ENCODE measurements at places on chromosomes 16 and 17.

GRCh38 chr17:2435181-2435741, 34.4 kb upstream of the MNT start:
- no peak for DNase-seq

DNA sequence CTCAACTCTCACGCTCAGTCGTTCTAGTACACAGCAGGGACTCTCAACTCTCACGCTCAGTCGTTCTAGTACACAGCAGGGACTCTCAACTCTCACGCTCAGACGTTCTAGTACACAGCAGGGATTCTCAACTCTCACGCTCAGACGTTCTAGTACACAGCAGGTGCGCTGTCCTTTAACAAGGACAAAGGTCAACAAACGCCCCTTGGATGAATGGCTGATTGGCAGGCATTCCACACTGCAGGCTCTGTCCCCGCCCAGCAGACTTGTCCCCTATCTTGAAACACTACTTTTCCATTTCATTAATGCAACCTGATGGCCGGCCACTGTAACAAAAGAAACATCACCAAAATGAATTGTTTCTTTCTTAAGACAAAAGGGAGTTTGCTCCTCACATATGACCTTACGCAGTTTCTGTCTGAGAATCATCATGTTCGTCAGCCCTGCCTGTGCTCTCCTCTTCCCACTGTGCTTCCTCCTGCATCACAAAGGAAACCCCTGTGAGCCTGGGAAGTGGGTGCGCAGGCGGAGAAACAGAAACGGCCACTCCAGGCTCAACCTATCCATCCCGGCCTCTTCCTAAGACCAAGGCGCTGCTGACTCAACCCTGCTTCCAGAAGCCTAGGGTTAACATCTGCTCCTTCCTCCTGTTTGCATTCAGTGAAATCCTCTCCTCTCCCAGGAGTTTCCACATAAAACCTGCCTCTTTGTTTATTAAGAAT, 59.8 kb downstream of the ANKRD11 start:
- DNase-seq, result no peak

DNA sequence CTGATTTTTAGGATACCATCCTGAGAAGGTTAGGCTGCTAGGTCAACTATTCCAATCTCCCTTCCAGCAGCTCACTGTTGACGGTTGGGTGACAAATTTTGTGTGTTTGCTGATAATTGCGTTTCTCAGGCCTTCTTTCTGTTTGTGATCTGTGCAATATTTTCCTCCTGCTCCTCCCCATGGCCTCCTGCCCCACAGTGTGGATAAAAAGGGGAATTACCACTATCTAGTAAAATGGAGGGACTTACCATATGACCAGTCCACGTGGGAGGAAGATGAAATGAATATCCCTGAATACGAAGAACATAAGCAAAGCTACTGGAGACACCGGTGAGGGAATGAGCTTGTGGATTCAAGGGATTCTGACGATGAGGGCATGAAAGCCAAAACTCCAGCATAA, 9.2 kb downstream of the CHD3 start:
- DNase-seq, result no peak

GRCh38 chr17:14622615-14623101, 321.8 kb downstream of the HS3ST3B1 start:
- DNase-seq, result no peak

DNA sequence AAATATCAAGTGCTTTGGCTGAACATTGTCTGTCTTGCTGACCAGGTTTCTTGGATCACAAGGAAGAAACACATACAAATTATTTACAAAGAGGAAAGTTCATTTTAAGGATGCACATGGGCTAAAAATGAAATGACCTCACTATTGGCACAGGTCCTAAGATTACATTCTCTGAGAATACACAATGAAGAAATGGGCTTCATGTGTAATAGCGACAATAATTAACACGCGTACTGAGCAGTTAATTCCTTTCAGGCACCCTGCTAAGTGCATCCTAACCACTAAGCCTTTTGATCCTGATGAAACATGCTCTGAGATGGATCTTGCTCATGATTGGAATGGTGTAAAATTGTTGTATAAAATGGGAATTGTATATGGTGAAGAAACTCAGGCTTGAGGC, 429.0 kb downstream of the HS3ST4 start:
- no peak for DNase-seq

DNA sequence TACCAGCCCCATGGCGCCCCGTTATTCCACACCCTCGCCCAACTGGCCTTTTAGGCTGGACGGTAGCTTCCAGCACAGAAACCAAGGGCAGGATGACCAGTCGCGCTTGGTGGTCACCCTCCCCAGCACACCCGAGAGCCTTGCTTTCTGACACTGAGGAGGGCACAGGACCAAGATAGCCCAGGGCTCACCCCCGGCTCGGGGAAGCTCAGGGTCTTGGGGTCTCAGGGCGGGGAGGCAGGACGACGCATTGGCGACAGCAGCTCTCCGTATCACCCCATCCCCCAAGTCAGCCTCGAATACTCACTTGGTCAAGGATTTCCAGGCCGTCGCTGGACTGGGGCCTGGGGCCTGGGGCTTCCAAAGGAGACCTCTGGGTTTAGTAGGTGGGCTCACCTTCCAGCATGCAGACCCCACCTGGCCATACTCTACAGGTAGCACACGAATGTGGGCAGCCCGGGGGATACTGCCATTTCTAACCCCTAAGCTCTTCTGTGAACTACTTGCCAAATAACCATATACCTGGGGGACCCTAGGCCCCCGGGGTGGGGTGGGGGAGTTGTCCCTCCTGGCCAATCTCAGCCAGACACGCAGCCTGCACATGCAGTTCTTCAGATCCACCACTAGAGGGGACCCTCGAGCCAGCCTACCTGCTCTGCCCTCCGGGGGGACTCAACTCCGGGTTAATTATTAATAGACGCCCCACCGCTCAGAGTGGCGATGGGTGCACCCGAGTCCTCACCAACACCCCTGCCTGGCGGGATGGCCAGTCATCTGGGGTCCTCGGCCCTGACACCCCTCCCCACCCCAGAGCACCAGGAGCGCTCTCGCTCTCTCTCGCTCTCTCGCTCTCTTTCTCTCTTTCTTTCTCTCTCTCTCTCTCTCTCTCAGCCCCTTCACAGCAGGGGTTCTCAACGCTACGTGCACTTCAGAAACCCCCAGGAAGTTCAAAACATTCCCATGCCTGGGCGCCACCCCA, 30.0 kb downstream of the TBC1D16 start:
- DNase-seq, result peak; percentile 45

- DNase-seq, result no peak
Measured at GRCh38 chr16:49414671-49415070, 41.1 kb downstream of the C16orf78 start.

DNA sequence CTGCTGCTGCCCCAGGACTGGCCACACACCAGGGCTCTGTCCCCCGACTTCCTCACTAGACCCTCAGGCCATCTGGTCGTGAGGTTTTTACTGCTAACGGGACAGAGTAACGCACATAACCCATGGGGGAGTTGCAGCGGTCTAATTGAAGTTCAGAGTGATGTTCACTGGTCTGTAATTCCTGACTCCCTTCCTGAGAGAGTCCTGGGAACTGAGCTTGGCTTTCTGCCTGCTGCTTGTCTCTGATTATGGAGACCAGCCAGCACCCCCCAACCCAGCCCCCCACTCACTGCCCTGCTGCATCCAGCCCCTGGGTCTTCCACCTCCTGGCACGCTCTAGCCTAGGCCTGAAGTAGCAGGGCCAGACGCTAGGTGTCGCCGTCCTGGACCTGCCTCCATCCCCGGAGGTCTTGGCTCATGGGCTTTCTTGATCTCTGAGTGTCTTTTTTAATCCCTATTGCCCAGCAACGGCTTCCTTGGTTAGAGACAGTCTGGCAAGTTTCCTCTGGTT, 192.9 kb downstream of the CCDC182 start:
- no peak for DNase-seq

DNA sequence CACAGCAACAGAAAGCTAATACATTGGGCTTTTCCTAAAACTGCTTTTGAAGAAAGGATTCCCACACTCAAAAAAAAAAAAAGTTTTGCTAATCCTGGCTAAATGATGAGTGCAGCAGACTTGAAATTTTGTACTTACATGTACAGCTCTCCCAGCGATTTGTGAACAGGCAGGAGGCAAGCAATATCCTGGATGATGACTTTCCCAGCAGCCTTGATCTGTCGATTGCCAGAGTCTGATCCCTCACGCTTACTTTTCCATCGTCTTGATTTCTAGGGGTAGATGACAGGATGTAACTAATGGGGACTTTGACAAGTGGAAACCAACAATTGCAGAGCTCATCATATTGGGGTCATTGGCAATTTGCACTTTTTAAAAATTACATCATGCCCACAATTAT, 91.4 kb downstream of the WDR59 start:
- DNase-seq, result no peak

DNA sequence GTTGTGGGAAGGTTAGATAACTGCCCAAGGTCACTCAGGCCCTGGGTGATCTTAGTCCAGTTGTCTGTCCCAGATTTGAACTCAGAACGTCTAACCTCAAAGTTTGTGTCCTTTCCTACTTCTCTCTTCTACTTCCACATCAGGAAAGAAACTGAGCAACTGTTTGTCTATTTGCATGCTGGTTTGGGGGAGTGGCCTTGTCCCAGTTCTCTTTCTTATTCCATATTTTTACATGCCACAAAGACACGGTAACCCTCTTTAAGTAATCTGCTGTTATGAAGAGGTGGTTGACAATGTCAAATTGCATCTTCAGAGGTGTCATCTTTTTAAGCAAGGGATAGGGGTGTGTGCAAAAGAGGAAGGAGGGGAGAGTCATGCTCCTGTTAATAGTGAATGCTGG, 432.5 kb downstream of the HS3ST3B1 start:
- DNase-seq, result no peak

- no peak for DNase-seq
Measured at GRCh38 chr16:3158026-3158509, 23.2 kb downstream of the ZNF213 start.

DNA sequence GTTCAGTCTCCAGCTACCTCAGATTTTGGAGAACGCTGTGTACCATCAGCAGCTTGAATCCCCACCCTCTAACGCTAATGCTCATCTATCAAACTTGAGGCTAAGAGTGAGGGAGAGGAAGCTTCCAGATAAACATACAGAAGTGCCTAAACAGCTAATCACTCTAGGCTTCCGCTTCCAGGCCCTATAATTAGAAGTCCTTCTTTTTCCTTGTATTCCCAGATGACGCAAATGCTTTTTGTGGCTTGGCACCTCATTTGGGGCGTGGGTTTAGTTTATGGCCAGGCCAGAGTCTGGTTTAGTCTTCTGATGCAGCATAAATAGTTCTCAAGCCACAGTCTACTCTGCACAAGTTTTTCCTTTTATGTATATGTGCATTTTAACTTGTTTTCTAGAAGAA, 263.4 kb downstream of the BCAS3 start:
- no peak for DNase-seq

- DNase-seq, result no peak
Measured at GRCh38 chr16:89077076-89077475, 16.6 kb upstream of the ACSF3 start.

DNA sequence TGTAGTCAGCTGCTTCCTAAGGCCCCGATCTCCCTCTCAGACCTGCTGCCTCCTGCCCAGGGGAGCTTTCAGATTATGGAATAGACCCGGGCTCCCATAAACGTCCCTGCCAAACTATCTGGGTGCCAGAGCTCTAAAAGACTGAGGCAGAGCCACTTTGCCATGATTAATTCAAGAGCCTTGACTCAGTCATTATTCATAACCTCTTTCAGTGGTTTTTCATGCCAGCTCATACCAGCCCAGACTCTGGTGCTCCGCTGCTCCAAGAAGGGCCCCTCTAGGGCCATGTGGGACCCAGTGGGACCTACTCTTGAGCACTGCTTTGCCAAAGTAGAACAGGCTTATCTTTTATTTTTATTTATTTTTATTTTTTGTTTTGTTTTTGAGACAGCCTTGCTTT, 23.9 kb downstream of the DNAI2 start:
- no peak for DNase-seq

GRCh38 chr17:28985950-28986713, 19.7 kb downstream of the SEZ6 start:
- DNase-seq, result no peak

DNA sequence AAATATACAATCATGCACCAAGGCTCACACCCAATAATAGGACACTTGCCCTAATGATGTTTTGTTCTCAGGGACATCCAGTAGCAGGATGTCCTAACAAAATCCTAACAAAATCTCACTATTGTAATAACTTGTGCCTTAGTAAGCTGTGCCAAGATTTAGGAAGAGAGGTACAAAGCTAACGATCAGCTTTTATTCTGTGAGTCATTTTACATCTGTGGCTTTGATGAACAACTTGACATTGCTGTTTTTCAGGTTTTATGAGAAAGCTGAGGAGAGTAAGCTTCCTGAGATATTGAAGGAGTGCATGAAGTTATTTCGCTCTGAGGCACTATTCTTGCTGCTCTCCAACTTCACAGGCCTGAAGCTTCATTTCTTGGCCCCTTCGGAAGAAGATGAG, 18.9 kb downstream of the OGFOD1 start:
- DNase-seq, result no peak

- DNase-seq, result no peak
Measured at GRCh38 chr17:48122665-48123045, 15.1 kb downstream of the SNX11 start.

GRCh38 chr17:78935419-78936323, 10.5 kb upstream of the TIMP2 start:
- DNase-seq, result no peak

GRCh38 chr17:36593656-36594316, 2.1 kb downstream of the DHRS11 start:
- no peak for DNase-seq

GRCh38 chr17:27488231-27488630, 32.0 kb downstream of the KSR1 start:
- DNase-seq, result no peak

DNA sequence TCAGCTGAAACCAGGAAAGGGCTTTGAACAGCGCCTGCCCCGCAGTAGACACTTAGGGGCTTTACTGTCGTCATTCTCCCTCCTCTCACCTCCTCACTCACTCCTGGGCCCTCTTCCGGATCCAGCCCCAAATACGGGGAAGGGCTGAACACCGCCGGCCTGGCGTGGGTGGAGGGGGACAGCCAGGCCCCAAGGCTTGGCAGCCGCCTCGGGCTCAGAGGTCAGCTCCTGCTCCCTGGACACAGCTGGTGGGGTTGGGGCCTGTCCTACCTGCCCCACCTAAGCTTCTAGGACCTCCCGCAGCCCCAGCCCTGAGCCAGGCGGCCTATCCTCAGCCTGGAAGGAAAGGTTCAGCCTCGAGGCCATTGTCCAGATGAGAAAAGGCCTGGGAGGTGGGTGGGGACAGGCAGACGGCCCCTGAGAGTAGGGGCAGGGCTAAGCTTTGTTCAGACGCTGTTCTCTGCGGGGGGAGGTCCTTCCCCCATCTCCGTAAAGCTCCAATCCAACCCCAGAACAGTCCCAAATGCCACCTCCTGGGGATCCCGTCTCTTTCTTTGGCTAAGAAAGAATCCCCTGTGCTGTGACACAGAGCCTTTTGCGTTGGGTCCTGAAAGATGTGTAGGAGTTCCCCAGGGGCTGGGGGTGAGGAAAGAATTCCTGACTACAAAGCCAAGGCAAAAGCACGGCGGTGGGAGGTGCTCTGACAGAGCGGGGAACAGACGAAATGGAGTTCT, 881 bp upstream of the LLGL1 start:
- DNase-seq, result no peak

DNA sequence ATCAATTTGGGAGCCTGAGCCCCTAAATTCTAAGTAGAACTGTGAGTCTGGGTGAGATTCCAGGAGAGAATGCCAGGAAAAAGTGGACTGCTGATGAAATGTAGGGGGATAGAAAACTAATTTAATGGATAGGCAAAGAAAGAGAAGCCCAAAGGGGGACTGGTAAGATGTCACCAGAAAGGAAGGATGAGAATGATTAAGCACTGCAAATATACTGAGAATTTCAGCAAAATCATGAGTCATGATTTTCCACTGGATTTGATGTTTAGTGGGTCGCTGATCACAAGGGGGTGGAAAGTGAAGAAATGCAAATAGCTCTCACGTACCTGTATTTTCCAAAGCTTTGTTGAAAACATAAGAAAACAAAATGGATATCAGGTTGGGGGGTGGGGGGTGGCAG, 201.8 kb downstream of the SLC39A11 start:
- no peak for DNase-seq
